EL (cell line): ENCODE measurements at places on chromosomes 3 and 15.
A peak's percentile ranks its signal among the peaks of the same experiment; 100 is the strongest.

GRCh38 chr3:50078622-50079021 is 10.1 kb upstream of the RBM5 start:
- no peak for DNase-seq

GRCh38 chr3:149000206-149000745 is 8.9 kb downstream of the GYG1 start:
- no peak for DNase-seq

- no peak for DNase-seq
These were observed 365.8 kb downstream of the FOXP1 start for GRCh38 chr3:71217640-71218222.

- no peak for DNase-seq
These were observed 50.7 kb upstream of the FOXB1 start for GRCh38 chr15:59953392-59953883.

- no peak for DNase-seq
These were observed 63.8 kb downstream of the AKAP13 start for GRCh38 chr15:85444122-85444745.

DNA sequence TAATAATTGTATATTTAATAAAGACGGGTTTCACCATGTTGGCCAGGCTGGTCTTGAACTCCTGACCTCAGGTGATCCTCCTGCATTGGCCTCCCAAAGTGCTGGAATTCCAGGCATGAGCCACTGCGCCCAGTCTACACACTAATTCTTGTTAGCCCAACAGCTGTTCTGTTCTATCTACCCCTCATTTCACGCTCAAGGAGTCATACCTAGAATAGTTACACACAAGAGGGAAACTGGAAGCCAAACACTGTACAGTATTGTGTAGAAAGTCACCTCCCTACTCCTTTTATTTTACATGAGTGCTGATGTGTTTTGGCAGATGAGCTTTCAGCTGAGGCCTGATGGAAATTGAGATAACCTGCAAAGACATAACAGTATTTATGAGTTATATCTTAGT is 13.4 kb upstream of the CTDSPL2 start:
- no peak for DNase-seq

DNA sequence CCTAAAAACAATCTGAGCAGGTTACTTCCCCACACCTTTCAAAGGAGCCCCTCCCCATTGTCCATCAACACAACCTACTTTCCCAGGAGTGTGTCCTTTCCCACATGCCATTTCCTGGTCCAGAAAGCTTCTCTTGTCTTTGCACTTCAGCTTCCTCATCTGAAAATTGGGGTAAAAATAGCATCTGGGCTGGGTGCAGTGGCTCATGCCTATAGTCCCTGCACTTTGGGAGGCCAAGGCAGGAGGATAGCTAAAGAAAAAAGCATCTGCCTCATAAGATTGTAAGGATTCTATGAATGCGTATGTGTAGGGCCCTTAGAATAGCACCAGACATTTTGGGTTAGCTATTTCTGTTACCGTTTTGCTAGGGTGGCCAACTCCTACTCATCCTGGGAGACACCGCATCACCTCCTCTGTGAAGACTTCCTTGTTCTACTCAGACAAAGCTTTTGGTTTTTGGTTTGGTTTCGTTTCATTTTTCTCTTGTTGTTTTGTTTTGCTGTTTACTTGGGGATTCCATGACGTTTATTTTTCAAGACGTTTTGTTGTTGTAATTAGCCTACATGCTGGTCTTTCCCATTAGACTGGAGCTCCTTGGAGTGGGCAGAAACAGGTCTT is 224.4 kb upstream of the TLE3 start:
- DNase-seq: no peak

- peak; percentile 51 for DNase-seq
These were observed 37.5 kb downstream of the CD86 start for GRCh38 chr3:122092460-122093165.

DNA sequence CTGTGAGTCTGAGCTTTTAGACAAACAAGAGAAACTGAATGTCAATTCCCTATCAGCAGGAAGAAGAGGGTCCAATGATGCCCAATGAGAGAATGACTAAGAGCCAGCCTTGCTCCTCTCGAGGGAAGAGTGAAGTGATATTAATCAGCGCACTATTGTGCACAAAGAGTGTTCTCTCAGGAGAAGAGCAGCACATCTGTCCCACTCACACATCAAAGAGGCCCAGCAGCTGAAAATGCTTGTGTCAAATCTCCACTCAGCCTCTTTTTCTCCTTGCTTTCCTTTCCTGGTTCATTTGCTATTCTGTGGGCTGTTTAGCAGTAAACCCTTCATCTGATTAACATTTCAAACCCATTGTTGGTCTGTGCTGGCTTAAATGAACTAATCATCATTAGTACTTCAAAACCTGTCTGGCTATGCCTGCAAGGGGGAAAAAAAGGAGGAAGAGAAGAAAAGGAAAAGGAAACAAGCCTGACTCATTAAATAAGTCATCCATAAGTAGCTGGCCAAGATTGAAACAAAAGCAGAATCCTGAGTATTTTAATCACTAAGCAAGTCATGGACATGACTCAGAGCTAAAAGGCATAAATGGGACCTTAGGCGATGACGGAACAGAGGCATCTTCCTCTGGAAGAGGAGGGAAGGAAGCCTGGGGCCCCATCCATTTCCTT is 912.7 kb downstream of the TUSC7 start:
- peak; percentile 90 for DNase-seq

- DNase-seq: no peak
These were observed 287.8 kb downstream of the FAM43A start for GRCh38 chr3:194973366-194974000.

DNA sequence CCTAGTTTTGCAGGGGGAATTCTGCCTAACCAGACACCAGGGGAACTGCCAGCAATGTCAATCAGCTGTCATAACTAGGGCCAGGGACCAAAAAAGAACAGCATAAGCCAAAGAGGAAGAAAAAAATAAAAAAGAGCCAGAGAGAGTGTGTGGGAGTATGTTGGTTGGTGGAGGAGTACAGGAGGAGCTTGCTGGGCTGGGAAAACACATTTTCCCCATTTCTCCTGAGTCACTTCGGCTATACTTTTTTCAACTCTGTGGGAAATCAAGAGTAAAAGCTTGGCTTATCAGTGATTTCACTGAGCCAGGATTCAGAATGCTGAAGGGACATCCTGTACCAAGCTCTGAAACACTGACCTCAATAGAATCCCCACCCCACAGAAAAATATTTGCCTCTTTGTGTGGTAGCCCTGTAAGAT is 144.7 kb upstream of the DPH6 start:
- no peak for DNase-seq

DNA sequence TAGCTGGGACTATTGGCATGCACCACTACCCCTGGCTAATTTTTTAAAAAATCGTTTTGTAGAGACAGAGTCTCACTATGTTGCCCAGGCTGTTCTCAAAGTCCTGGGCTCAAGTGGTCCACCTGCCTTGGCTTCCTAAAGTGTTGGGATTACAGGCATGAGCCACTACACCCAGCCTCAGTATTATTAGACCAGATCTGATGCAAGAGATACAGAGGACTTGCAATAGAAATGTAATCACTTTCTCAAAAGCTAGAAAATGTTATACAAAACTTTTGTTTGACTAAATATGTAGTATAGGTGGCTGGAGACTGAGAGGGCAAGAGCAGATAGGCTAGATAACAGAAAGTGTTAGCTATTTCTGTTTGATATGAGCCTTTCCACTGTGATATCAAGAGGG is 531.9 kb downstream of the SOX2 start:
- DNase-seq: no peak

- DNase-seq: no peak
These were observed 59.5 kb downstream of the LRRC28 start for GRCh38 chr15:99310745-99311144.

DNA sequence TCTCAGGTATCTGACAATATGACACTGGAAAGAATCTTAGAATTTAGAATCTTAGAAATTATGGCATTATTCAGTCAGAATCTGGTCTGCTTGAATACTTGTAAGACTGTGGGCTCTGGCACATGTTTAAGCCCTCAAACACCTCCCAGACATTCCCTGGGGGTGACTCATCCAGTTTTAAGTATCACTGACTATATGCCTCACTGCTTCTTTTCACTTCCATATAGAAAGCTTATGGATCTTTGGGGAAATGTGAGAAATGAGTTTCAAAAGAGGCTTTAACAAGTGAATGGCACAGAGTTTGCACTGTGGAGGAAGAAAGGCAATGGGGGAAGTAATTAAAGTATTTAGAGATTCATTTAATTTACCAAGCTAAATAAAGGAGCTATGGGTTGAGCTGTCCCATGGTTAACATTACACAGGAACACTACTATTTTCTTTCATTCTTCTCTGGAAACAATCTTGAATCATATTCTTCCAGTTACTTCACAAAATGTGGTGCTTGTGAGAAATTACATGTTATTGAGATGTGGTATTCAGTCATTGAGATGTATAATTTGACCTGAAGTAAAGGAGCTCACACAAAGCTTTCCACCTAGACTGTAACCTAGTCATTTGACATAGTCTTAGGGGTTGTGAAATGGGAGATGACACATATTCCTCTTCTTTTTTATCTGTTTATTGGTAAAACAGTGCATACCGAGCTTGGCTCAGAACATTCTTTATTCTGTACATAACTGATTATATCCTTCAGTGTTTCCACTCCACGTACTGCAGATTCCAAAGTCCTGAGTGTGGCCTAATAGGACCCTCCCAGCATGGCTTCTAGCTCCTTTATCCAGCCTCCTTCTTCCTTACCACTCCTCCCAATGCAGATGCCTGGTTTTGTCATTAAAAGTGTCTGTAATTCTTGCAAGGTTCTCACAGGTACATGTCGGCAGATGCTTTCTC is 544.6 kb upstream of the NECTIN3 start:
- DNase-seq: peak; percentile 96

DNA sequence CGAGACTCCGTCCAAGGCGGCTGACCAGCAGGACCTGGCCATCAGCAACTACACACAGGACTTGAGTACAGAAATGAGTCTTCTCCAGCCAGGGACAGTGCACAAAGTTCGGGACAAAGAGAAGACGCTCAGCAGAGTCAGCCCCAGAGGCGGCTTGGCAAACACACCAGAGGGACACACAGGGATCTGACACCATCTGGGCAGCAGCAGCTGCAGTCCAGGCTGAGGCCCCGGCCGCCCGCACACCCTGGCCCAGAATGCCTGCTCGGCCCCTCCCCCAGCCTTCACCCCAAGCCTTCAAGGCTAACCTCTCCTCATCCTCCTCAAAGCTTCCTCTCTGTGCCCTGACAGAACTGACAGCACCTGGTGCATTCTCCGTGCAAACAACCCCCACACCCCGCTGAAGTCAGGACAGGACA is 61.1 kb downstream of the XXYLT1 start:
- peak; percentile 55 for DNase-seq

DNA sequence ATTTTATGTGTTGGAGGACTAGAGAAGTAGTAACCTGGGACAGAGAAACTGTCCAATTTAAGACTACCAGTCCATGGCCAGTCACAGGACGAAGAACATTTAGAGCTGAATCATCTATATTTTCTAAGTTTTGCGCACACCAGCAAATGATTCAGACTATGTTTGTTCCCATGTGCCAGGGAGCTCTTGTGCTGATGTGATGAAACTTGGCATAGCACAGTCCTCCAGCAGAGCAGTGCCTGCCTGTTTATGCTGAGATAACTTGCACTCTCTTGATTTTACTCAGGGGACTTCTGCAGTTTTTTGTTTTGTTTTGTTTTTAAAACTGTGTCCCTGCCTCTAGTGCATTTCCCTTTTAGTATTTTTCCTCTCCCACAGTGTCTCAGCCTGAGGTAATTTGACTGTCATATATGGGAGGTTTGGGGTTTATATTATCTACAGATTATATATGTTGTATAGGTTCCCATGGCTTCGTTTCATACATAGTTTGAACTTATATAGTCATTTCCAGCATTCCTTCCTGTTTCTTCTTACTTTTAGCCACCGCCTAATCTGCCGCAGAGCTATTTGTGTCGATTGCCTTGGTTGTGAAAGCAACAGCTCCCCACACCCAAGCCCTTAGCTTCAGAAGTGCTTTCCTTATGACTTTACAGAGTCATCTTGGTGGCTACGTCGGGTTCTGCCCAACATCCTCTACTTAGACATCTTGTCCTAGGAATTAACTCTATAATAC is 45.5 kb downstream of the PPM1L start:
- DNase-seq: no peak

DNA sequence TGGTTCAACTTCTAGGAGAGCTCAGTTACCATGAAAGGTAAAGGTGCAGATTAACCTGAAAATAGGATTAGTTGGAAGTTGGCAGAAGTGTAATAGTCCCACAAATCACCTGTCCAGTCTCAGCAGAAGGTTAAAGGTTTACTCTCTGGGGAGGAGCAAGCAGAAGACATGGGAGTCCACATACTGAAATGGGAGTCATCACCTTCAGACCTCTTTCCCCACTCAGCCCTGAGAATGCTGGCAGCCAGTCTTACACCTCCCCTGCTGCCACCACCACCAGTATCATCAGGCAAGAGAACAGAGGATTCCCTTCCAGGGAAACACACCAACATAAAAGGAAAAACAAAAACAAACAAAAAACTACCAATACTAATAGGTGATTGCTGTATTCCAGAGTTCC is 13.8 kb upstream of the PLA2G4D start:
- peak; percentile 32 for DNase-seq

DNA sequence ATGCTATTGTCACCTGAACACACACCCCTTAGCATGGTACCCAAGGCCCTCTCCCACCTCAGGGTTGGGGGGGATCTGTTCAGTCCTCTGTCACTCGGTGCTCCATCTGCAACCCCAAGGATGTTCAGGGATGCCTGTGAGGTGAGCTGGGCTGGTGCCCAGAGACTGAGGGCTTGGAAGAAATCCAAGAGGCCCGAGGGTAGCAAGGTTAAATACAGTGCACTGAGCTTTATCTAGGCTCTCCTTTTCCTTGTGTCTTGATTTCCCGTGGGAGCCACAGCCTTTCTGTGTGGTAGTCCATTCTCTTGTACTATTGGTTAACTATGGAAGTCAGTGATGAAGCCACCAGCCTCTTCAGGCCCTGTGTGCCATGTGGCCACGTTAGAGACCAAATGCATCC is 18.7 kb upstream of the WNT5A start:
- DNase-seq: no peak

- no peak for DNase-seq
These were observed 43.2 kb downstream of the LRRFIP2 start for GRCh38 chr3:37130984-37131859.

GRCh38 chr3:194049394-194049793 is 86.6 kb upstream of the HES1 start:
- no peak for DNase-seq

GRCh38 chr3:27281671-27282150 is 87.5 kb downstream of the NEK10 start:
- DNase-seq: no peak

- no peak for DNase-seq
These were observed 345.3 kb downstream of the TIGIT start for GRCh38 chr3:114639171-114639570.

DNA sequence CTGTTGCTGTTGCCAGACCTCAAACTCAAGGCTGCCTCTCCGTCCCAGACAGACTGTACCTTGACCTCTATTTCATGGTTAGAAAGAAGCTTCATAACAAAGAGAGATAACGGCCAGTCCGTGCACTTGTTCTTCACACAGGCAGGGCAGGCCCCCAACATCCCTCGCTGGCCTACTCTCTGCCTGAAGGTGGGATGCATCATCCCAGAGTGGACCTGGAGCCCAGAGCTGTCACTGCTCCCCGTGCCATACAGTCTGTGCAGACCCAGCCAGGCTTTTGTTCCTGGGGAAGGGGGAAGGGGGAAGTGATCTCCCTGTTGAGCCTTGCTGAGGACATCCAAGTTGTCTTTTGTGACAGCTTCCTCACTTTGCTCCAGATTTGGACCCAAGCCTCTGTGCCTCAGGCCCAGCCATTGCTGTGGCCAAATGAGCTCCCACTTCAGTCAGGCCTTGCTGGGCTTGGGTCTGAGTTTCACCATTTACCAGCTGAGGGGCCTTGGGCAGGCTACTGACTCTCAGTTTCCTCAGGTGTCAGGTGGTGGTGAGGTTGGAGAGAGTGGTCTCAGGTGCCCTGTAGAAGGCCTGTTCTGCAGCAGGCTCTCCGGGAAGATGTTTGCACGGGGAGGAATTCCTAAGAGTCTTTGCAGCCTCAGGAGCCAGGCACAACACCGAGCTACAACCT is 141.6 kb downstream of the DNAJB8 start:
- no peak for DNase-seq
